ENCODE measurements at places on chromosomes 7 and 10. TPM values are rescaled to one million over a fixed set of nuclear protein-coding genes. Genes with fewer than 3 reads are reported as not detected.

RGR gene
- total RNA-seq = not detected

LIPF gene
- not detected for total RNA-seq

IRF5 gene
- total RNA-seq = not detected

DYDC1 gene
- not detected for total RNA-seq

ODAD2 gene
- 15.6 TPM for total RNA-seq
